ENCODE measurements at places on chromosomes 3 and 15. TPM values are rescaled to one million over a fixed set of nuclear protein-coding genes. Genes with fewer than 3 reads are reported as not detected.

Gene FANCD2OS
- not detected for polyA plus RNA-seq

Gene PRSS50
- 2.0 TPM for polyA plus RNA-seq

Gene CACNA2D2
- polyA plus RNA-seq, result 16.1 TPM

DNA sequence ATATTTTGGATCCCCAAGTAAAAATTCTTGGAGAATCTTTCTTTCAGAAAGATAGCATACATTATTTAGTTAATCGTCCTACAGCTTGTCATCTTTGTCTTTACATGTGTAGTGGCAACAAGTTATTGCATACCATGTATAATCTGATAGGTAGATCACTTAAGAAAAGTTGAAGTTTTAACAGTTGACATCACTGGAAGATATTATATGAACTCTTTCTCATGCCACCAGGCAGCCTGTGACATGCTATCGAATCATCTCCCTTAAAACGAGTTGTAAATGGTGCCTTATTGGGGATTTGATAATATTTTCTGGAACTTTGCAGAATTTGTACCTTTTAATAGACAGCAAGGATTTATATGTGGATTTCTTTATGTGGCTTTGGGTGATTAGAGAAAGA is 8.7 kb downstream of the U2SURP start:
- no peak for DNase-seq

- DNase-seq, result no peak
Observed at GRCh38 chr3:90007778-90008499, 900.5 kb downstream of the EPHA3 start.

DNA sequence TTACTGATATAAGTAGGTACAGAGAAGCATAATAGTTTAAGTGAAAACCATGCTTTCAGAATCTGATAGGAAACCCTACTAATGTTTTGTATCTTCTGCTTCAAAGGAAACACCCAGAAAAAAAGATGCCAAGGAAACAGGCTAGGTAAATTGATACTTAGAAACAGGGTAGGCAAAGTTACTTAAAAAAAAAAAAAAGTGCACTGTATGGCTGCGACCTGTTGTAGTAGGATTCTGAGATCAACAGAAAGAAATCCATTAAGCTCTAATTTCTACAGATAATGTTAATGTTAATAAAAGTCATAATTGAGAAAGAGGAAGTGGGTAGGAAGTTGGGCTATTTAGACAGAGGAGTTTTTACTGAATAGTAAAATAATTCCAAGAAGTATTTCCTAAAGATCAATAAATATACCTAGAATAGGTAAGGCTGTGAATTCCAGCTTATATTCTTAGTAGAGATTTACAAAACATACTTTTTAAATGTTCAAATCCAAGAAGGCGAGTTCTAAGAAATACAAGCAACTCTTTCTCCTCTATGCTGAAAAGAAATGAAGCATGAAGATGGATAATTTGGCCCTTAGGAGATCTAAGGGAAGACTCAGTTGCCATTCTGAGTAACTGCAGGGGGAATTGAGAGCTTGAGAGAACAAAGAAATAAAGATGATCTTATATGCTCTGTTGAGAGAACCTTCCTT is 24.1 kb upstream of the STT3B start:
- DNase-seq, result no peak

DNA sequence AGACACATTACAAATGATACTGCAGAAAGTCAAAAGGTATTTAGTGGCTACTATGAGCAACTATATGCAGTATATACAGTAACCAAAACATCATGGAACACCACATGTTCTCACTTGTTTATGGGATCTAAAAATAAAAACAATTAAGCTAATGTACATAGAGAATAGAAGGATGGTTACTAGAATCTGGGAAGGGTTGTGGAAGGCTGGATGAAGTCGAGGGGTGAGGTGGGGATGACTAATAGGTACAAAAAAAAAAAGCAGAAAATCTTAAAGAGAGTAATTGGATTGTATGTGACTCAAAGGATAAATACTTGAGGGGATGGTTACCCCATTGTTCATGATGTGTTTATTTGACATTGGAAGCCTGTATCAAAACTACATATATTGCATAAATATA is 848.8 kb upstream of the GBE1 start:
- DNase-seq, result no peak

- no peak for DNase-seq
Observed at GRCh38 chr15:23646165-23647000, 1.3 kb downstream of the MAGEL2 start.

GRCh38 chr3:17349093-17349492 is 393.3 kb downstream of the TBC1D5 start:
- no peak for DNase-seq

- no peak for DNase-seq
Observed at GRCh38 chr3:112096176-112096575, 10.0 kb downstream of the C3orf52 start.

GRCh38 chr3:126434931-126435411 is 40.3 kb downstream of the CFAP100 start:
- no peak for DNase-seq

DNA sequence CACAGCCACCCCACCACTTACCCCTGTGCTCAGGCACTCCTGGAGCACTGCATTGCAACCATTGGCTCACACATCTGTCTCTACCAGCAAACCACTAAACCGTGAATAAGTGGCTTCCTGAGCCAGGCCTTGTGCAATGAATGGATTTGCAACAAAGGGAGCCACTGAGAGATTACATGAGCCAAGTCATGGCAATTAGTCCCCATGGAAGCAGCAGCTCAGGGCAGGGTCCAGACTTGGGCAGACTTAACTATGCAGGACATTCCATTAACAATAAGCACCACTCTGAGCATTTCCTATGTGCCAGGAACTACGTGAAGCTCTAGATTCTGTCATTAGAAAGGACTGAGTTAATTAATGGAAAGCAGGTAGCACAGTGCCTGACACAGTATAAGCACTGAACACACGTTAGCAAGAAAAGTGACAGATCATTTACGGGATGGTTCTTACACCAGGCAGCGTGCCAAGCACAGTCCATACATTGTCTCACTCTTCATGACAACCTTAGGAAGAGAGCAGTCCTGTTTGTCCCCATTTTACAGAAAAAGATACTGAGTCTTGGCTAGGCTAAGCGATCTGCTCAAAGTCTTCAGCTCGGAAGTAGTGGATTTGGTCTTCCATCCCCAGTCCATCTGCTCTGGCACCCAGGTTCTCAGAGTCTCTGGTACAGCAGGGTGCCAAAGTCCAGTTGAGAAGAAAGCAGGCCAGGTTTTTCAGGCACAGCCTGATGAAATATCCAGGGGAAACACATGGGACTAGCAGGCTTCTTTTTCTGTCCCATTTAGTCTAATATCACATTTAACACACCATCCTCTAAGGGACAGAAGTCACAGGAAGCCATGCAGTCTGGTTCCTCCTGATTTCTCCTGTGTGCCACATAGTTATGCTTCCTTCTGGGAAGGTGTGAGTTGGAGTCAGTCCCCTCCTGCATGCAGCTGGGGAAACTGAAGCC is 44.1 kb downstream of the LIPC start:
- no peak for DNase-seq
